ENCODE measurements at places on chromosomes 7 and 10.

DNA sequence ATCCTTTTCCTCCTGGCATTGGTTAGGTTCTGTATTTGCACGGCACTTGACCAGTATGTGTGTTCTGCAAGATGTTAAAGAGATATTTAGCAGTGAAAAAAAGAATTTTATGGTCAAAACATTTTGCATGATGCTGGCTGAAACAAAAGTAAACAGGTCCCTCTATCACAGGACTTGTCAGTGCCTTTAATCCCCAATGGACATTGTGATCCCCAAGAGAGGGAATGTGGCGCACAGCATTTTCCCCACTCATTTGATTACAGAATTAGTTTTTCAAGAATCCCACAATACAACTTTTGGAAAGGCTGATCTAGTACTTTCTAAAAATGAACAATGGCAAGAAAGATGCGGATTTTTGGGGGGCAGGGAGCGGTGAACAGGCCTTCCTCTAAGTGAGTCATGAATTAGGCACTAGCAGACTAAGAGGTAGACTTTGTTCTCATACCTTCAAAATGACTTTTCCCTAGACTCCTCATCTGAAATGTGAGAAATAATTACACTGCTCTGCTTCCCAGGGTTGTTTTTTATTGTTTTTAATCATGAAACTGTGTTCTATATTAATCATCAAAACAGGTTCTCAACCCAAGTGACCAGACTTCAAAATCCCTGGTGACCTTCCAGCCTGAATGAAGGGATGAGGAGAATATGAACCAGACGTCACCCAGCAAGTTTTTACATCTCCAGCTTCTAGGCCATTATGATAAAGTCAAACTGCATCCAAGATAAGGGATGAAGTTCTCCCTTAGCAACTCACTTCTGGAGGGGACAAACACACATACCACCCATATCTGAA lies 8.6 kb downstream of the FBXW4 start:
- no peak for DNase-seq

- no peak for DNase-seq
Measured at GRCh38 chr7:137080516-137081203, 212.2 kb downstream of the CHRM2 start.

DNA sequence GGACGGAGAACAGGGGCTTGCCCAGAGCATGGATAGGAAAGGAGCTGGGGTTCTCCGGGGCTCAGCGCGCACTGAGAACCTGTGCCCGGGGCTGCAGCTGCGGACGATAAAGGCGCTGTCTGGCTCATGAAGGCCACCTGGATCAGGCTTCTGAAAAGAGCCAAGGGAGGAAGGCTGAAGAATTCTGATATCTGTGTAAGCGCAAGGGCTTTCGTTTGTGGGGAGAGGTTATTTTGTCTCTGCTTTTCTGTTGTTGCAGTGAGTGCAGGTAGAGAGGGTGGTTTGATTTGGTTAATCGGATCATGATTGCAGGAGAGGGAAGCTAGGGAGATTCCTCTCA lies 250.5 kb downstream of the NSUN6 start:
- DNase-seq: no peak

DNA sequence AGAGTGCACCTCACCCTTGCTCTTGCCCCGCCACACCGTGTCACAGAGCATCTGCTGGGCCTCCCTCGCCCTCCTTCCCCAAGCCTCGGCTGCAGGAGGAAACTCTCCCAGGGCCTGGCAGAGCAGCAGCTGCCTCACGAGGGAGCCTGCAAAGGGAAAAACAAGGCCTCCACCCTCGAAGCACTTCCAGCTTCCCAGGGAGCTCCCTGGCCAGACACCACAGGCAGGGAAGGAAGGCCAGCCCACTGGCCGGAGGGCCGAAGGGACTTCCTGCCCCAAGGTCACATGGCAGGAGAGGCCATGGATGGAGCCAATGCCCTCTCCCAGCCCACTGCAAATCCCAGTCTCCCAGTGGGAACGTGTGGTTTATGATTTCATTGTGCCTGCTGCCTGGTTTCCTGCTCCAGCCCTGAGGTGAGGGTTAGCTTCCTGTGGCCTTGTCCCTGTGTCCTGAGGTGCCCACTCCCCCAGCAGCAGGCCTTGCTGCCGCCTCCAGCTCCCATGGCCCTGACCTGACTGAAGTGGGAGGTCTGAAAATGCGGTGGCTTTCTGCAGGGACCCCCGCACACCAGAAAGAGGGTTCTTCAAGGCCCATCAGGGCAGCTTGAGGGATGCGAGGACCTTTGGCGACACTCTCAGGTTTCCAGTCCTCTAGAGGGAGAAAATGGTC lies 100.5 kb upstream of the PPIF start:
- DNase-seq: no peak

DNA sequence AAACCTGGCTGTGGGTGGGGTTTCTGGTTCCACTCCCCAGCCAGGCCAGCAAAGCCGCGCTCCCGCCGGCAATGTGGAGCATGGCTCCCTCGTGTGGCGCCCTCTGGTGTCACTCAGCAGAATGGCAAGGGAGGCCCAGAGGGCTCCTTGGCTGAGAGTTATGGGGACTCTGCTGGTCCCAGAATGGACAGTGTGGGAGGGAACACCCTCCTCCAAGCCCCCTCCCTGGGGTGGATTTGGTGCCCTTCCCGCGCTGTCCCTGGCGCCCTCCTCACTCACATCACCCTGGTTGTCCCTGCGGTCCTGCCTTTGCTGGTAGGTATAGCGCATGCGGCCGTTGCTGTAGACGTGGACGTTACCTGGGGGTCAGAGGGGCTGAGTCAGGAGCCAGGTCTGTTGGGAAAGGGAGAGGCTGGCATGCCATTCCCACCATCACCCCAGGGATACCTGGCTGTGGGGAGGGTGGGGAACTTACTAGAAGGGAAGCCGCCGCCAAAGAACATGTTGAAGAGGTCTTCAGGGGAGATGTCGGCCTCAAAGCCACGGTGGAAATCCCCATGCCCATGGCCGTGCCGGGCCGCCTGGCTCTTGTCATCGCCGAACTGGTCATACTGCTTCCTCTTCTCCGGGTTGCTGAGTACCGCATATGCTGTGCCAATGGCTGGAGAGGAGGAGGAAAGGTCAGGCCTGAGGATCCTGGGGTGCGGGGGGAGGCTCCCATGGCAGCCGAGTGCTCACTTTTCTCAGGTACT lies 14.0 kb downstream of the DNAJB12 start:
- no peak for DNase-seq

DNA sequence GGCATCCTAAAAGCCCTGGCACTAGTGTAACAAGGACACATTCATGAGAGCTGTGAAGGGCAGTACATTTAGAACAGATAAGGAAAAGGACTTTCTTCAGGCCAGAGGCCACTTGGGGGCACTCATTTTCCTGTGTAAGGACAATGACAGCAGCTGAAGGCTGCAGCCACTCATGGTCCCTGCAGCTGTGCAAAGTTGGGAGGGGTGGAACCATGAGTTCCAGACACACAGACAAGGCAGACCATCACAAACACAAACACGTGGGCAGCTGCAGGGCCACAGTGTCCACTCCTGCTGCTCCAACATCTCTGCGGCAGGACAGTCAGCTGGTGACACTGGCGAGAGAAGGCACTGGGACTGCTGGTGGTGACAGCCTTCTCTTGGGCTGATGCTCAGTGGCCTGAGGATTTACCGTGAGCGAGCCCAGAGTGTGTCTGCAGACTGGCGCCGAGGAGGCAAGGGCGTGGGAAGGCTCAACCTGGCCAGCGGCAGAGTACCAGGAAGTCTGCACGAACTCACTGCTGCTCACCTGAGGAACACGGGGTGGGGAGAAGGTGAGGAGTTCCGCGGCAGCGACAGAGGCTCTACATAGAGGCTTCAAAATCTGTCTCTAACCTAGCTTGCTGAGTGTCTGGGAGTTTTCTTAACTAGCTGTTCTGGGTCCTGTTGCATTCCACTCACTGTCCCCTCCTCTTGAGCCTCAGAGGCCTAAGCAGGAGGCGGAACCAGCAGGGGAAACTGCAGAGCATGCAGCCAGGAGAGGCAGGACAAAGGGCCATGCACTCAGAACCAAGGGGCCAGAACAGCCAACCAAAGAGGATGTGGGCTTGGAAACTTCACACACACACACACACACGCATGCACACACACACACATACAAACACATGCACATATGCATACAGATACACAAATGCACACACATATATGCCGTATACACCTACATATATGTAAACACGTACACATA lies 76.5 kb upstream of the DDC start:
- no peak for DNase-seq

- DNase-seq: no peak
Measured at GRCh38 chr7:47852330-47853245, 95.7 kb downstream of the PKD1L1 start.

GRCh38 chr7:30842542-30843451 lies 68.9 kb upstream of the AQP1 start:
- DNase-seq: no peak

GRCh38 chr10:83991986-83992753 lies 147.1 kb upstream of the GHITM start:
- no peak for DNase-seq

DNA sequence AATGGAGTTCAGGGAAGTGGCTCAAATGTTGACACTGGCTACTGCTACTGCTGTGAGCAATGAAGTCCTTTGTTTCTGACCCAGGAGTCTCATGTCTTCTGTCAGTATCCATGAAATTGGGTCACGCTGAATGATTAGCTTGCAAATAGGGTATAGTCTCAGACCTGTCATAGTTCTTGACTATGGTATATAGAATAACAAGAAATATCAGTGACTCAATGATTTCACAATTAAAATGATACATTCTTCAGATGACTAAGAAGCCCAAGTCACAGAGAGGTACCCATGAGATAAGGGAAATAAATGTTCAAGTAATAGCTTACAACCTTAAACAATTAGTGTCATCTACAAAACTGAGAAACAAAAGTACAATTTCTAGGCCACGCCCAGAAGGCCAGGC lies 89.3 kb downstream of the LYZL2 start:
- DNase-seq: no peak

DNA sequence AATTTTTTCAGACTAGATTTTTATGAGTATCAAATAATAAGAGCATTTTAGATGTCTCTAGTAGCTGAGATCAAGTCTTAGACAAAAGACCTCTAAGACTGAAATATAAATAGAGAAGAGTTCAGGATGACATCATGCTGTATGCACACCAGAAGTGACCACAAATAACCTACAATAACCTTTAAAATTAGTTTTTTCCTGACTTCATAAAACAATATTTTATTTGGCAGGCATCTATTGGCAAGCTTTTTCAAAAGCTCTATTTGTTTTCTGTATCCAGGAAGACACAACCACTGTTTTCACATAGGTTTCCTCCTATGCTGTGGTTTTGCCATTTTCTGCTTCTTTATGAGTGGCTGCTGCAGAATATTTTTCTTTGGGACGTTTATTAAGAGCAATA lies 359.1 kb downstream of the CRPPA start:
- no peak for DNase-seq

DNA sequence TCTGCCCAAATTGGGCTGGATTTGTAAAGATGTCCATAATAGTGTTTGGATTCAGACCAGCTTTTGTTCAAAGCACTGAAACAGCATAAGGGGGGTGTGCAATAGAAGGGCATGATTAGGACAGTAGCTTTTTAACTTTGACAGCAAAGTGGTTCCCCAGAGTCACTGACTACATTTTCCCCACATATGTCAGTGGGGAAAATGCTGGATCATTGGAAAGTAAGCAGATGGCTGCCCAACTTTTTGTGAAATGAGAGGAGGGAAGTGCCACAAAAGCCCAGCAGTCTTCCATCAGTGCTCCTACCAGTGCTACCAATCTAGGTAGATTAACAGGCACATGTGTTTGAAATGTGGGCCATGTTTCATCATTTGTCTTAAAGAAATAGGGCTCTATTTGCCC lies 162.8 kb downstream of the FZD1 start:
- no peak for DNase-seq
